Vagina (tissue), 2 donors: ENCODE measurements at places on chromosomes 7 and 10.

DNA sequence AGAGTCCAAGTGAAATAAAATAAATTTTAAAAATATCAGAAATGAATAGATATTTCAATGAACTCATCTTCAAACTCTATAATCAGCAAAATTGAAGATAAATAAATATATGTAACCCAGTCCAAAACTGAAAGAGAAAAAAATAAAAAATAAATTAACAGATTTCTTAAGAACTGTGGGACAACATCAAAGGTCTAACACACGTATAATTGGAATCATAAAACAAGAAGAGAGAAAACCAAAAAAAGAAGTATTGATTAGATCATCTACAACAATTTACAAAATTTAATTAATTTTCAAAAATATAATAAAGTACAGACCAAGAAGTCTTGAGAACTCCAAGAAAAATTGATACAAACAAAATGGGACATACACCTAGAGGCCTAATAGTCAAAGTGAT, 625.8 kb upstream of the SORCS1 start:
- no peaks in the 10 kb centered on the region for H3K36me3 ChIP-seq
- no peaks in the 10 kb centered on the region for H3K27me3 ChIP-seq
- H3K27ac ChIP-seq: no peak overlapping the region
- no peaks in the 10 kb centered on the region for H3K4me1 ChIP-seq

GRCh38 chr10:14172336-14172950, 158.3 kb downstream of the FRMD4A start:
- H3K27ac ChIP-seq: no peak overlapping the region
- peaks cover 8% of the 10 kb centered on the region for H3K4me1 ChIP-seq
- no peak for DNase-seq
- H3K4me3 ChIP-seq: no peak overlapping the region
- no peaks in the 10 kb centered on the region for H3K27me3 ChIP-seq
- H3K36me3 ChIP-seq: no peaks in the 10 kb centered on the region

GRCh38 chr10:58570307-58570723, 57.6 kb downstream of the BICC1 start:
- H3K4me3 ChIP-seq: no peak overlapping the region
- DNase-seq: no peak
- H3K36me3 ChIP-seq: no peaks in the 10 kb centered on the region
- no peaks in the 10 kb centered on the region for H3K4me1 ChIP-seq

- H3K4me3 ChIP-seq: no peak overlapping the region
- H3K27ac ChIP-seq: no peak overlapping the region
- no peaks in the 10 kb centered on the region for H3K27me3 ChIP-seq
- H3K36me3 ChIP-seq: no peaks in the 10 kb centered on the region
Observed at GRCh38 chr10:48210391-48210790, 64.1 kb downstream of the FRMPD2 start.

DNA sequence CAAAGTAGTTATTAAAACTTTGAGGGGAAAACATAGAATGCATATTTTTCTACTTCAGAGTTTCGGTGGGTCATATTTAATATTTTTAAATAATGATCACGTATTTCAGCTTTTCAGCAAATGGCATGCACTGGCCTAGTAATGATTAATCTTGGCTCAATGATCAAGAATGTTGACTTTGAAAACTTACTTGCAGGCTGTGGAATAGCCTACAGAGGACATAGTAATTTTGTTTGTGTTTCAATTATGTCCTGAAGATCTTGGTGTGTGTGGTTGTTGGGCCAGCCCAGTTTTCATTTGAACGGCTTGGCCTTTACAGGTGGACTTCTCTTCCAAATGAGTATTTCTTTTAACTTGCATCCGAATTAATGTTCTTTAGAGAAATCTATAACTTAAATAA, 35.1 kb downstream of the ADD3 start:
- H3K4me3 ChIP-seq: no peak overlapping the region
- no peaks in the 10 kb centered on the region for H3K36me3 ChIP-seq
- no peak for DNase-seq
- H3K27ac ChIP-seq: no peak overlapping the region
- H3K27me3 ChIP-seq: no peaks in the 10 kb centered on the region
